Stimulated activated CD4-positive, alpha-beta T cell treated with anti-CD3 and anti-CD28 coated beads, Interleukin-1b, Interleukin-23, amount 100 ng/mL, for 1 hour (primary cell): ENCODE measurements at places on chromosomes 7 and 10.

GRCh38 chr7:98305951-98306535, 24.6 kb downstream of the BRI3 start:
- no peak for DNase-seq

GRCh38 chr10:124307591-124307990, 111.1 kb downstream of the OAT start:
- DNase-seq: no peak

GRCh38 chr10:114068054-114068707, 24.5 kb downstream of the ADRB1 start:
- no peak for DNase-seq

DNA sequence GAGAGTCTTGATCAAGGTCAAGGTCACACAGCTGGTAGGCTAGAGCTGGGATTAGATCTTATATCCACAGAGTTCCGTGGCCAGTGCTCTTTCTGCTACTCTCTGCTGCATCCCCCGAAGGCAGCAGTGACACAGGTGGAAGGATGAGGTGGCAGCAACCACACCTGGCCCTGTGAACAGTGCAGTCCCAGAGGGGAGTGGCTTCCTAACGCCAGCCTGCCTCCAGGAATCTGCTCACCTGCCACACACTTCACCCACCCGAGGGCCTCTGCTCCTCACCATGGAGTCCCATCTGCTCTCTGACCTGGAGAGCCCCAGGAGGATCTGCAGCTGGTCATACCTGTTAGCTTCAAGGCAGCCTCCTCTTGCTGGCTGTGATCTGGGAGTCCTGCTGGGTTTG, 484.2 kb downstream of the PLXNA4 start:
- no peak for DNase-seq

DNA sequence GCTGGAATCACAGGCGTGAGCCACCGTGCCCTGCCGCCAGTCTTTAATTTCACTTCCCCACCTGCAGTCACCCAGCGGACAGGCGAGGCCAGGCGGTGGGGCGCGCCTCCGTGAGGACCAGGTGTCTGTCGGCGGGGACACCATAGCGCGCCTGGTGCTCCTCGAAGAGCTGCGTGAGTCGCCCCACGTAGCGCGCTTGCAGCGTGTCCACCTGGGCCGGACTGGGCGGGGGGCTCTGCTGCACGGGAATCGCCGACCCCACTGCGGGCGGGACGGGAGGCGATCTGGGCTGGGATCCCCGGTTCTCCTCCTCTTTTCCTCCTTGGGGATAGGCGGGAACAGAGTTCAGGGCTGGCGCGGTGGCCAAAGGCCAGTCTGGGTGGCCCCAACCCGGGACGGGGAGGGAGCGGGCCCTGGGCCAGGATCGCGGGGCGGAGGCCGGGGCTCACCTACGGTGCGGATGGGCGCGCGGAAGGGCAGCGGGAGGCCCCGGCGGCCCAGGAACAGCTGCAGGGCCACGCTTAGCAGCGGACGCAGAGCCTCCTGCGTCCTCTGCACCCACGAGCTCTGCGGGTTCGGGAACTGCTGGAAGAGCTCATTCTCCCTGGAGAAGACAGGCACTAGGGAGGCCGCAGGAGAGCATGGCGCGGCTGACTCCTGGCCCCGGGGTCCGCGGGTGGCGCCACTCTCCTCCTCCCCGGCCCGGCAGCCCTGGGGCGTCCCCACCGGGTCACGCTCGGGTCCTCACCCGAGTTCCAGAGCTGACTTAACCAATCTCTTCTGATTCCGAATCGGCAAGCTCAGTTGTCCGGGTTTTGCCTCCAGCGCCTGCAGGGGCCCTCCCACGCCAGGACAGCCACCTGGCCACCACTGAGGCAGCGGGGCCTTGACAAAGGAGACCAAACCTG, 1.1 kb upstream of the MOGAT3 start:
- DNase-seq: no peak

DNA sequence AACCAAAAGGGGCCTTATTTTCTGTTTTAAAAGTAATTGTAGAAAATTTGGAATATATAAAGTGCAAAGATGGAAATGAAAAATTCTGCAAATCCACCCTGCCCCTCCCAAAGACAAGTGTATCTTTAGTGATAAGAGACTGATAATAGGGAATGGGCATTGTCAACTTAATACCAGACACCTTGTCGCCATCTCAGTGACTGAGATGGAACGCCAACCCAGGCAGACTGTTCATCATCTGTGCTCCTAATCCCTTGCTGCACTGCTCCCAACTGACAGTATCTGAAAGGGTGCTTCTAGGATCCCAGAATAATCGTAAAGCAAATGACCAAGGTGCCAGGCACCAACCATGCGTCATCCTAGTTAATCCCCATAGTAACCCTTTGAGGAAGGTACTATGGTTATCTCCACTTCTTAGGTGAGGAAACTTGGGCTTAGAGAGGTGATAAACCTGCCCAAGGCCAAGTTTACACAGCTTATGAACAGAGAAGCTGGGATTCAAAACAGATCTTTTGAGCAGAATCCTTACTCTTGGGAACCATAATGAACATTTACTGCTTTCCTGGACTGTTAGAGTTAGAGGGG, 583.7 kb downstream of the GATA3 start:
- DNase-seq: no peak

DNA sequence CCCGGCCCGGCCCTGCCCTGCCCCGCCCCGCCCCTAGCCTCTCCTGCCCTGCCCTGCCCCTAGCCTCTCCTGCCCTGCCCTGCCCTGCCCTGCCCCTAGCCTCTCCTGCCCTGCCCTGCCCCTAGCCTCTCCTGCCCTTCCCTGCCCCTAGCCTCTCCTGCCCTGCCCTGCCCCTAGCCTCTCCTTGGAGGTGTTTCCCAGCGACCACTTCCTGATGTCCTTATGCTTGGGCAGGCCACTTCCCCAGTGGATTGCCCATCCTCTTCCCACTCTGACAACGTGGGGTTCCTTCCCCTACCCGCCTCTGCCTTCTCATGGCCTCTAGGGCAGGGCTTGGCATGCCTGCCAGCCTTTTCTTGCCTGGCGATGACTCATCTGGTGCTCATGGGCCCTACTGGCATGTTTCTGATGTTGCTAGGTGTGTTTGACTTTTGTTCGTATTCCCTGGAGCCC, 21.2 kb downstream of the PRXL2A start:
- DNase-seq: no peak

GRCh38 chr10:96588616-96589419, 2.0 kb upstream of the TM9SF3 start:
- DNase-seq: no peak

DNA sequence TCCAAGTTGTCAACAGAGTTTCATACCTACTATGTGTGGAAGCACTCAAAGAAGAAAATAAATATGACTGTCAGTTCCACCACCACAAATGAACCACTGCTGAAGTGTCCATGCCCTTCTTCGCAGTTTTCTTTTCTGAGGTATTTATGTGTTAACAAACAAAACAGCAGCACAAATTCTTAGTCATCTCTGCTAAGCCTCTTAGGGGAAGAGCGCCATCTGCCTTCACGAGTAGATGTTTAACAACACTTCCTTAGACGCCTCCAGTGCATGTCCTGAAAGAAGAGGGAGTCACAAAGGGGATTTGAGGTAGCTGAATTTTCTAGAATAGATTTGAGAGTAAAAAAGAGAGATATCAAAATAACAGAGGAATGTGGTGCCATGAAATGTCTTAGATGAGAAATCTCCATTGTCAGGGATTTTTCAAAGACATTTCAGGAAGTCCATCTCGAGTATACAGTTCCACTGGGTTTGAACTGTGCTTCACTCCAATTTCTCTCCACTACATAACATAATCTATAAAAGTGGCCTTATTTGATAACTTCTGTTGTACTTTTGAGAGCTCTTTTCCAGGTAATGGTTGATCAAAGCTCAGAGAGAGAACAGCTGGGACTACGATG, 775.3 kb upstream of the POM121L12 start:
- no peak for DNase-seq

- DNase-seq: no peak
Observed at GRCh38 chr7:139523199-139523941, at the start of gene CLEC2L. CLEC2L (plus strand) TSS chr7:139523685; CDS start chr7:139523928, 243 bp downstream.

- DNase-seq: no peak
Observed at GRCh38 chr7:76086070-76086469, 38.2 kb downstream of the MDH2 start.

GRCh38 chr10:122727426-122727825, 27.8 kb upstream of the C10orf120 start:
- DNase-seq: no peak

DNA sequence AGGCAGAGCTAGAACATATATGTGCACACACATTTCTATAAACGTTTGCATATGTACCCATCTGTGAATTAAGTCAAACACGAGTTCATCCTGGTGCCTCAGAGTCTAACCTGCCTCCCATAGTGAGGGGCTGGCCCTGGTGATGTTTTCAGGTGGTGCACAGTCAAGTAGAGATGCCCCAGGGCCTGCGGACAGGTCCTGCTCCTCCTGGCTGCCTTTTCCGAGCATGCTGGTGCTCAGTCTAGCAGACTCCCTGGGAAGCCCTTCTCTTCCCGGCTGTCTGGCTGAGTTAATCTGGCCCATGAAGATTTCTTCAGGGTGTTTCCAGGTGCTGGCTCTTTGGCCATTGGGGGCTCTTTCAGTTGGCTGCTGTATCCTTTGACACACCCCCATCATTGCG, 14.3 kb downstream of the ADCY1 start:
- DNase-seq: no peak

DNA sequence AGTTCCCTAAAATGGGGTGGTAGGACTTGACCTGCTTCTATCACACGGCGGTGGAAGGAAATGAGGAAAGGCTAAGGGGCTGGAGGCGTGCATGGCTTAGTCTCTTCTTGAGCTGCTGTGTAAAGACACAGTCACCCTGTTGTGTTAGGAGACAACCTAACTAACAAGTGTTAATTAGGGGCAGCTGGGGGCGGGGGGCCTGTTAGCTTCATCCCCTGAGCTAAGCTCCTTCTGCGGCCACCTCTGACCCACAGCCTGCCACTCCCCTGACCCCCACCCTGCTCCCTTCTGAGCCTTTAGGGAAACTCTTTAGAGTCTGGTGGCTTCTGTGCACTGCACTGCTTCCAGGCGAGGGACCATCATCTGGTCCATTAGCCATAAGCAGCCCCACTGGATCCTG, 28.0 kb downstream of the COL17A1 start:
- no peak for DNase-seq

DNA sequence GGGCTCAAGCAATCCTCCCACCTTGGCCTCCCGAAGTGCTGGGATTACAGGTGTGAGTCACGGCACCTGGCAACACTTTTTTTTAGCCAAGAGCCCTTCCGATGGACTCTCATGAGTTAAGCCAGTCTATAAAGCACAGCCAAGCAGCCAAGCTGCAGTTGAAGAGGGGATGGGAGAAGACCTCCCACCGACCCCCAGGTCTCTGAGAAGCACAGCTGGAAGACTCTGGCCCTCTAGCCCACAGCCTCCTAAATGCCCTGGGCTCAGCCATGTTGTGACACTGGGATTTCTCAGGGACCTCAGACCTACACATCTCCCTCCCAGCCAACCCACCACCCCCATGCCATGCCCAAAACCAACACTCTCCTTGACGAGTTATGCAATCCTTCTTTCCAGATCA, 31.1 kb downstream of the CALML3 start:
- DNase-seq: no peak

DNA sequence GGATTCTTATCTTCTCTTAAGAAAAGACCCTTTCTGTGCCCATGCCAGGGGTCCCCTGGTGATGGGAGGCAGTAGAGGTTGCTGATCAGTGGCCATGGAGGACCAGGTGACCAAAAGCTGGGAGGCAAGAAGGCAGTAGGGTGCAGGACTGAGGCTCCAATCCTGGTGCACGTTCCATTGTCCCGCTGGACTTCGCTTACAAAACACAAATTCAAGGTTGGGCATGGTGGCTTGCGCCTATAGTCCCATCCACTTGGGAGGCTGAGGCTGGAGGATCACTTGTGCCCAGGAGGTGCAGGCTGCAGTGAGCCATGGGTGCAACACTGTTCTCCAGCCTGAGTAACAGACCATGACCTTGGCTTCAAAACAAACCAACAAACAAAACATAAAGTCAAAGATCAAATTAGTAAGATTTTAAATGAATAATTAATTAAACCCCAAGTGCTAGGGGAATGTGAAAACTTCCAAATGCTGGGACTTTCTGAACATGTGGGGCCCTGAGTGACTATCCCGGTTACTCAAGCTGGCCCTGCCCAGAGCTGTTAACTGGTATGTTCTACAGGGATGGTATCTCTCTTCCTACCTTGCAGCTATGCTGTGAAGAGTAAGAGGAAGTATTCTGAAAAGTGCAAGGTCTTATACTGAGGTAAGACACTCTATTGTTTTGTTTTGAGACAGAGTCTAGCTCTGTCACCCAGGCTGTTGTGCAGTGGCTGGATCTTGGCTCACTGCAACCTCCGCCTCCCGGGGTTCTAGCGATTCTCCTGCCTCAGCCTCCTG, 97.6 kb downstream of the LYZL2 start:
- no peak for DNase-seq

- DNase-seq: no peak
Observed at GRCh38 chr10:131688304-131688703, 212.5 kb upstream of the PPP2R2D start.

DNA sequence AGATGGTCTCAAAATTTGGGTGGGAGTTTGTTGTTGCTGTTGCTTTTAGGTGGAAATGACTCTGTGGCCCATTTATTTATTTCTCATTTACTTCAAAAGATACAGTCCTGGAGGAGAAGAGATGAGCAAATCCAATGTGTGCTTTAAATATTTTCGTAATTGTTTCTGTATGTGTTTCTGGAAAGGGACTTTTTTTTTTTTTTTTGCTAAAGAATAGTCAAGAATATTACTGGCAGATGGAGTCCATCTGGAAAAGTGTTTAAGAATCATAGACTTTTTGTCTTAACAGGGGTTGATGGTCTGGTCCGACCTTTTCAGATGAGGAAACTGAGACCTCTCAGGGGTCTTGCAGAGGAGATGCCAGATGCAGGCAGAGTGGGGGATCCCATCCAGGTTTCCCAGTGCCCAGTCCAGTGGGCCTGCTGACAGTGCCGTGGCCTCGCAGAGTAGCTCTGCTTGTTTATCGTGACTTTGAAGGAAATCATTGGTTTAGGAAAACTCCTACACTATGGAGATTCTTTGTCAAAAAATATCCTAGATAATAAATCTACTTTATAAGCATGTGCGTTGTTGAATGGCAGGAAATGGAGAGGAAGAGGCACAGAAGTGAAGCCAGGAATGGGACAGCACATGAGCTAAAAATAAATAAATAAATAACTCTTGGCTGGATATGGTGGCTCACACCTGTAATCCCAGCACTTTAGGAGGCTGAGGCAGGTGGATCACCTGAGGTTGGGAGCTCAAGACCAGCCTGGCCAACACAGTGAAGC, 164.3 kb upstream of the SVIL start:
- no peak for DNase-seq

- DNase-seq: no peak
Observed at GRCh38 chr7:71329030-71329660, 197.2 kb downstream of the GALNT17 start.

DNA sequence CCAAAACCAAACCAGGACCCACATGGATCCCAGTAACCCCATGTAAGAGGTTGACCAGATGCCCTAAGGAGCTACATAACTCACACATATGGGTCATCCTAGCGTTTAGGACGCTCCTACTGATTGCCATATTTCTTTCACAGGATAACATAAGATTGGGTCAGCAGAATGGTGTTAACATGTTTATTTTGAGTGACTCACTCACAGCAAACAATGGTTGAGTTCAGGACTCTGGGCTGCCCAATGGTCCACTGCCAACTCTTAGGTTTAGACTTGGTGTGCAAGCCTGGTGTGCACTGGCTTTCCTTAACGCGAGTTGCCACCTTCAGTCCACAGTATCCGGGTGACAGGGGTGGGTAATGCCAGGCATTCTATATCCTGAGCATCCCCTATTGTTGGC, 211.5 kb downstream of the GPAM start:
- no peak for DNase-seq
